ENCODE measurements at places on chromosomes 13 and 19.

- no peak for DNase-seq
Observed at GRCh38 chr19:10915130-10916091, 13.0 kb downstream of the YIPF2 start.

DNA sequence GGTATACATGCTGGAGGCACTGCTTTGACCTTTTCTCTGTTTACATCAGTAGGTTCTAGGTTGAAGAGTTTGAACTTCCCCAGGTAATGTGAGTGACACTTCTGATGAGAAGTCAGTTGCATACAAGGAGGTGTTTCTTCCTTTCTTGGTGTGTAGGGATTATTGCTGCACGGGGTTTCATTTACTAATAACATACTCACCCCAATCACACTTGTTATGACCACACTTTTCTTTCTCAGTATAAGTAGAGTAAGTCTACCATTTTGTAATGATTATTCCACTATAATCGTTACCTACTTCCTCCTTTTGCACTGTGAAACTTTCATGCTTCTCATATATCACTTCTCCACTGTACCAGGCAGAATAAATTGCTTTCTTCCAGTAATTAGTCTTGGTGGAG, 138.0 kb downstream of the TNFSF13B start:
- DNase-seq = no peak

- no peak for DNase-seq
Observed at GRCh38 chr13:45941261-45941660, 89.7 kb upstream of the SIAH3 start.

- DNase-seq = no peak
Observed at GRCh38 chr13:77230560-77230959, 96.3 kb downstream of the MYCBP2 start.

DNA sequence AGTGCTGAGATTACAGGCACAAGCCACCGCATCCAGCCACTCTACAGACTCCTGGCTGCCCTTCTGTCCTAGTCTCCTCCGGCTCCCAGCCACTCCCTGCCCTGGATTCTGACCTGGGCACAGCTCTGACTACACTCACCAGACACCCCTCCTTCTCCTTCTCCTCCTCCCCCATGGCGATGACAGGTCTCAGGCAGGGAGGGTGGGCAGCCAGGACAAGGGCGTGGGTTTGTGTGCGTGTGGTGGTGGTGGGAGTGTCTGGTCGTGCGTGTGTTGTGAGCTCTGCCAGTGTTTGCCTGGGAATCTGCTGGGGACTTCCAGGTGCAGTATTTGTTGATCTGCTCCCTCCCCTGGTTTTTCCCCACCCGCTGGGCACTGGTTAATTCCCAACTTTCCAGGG, 3.0 kb upstream of the NCCRP1 start:
- no peak for DNase-seq

DNA sequence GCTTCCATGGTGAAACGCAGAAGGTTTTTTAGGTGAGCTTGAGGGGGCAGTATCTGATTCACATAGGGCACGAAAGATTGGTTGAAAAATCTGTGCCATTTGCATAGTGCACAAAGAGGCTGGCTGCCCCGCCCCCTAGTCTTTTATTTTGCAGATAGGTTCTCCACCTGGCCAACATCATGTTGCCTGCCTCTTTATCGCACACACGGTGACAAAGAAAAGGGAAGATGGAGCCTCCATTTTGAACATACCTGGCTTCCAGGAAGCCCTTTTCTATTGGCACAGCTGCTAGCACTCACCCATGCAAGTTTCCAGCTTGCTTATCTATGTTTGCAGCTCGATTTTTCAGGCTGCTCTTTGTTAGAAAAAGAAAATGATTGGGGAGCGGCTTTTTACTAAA, 316.2 kb upstream of the KLHL1 start:
- DNase-seq = no peak

DNA sequence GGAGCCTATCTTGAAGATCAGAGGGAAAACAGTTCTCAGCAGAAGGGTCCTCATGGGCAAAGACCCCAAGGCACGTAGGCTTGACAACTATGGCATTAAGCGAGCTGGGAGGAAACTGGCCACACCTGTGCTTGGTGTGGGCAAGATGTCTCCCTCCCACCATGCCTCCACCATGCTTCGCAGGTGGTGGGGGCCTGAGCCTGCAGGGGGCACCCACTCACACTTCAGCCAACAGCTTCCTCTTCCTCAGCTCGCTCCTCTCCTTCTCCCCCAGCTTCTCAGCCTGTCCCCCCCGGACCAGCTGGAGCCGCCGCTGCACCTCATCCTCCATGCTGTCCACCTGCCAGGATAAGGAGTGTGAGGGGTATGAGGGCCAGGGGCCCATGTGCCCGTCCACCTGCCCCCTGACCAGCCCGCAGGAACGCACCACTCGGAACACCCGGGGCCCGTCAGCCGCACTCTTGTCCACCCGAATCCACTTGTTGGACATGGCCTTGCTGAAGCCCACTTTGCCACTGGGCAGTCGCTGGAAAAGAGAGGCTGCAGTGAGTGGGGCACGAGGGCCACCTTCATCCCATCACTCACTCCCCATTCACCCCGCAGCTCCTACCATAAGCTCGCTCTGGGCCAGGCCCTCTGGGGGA, 3.4 kb downstream of the FARSA start:
- DNase-seq = no peak

GRCh38 chr19:21482863-21483276, 22.5 kb upstream of the ZNF429 start:
- DNase-seq = peak; percentile 68

DNA sequence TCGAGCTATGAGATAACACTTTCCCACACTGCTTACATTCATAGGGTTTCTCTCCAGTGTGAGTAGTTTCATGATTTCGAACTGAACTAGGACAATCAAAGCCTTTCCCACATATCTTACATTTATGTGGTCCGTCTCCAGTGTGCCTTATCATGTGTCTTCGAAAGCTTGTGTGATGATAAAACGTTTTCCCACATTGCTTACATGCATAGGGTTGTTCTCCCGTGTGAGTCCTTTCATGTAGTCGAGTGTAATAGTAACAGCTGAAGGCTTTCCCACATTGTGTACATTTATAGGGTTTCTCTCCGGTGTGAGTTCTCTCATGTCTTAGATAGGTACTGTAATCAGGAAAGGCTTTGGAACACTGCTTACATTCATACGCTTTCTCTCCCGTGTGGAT, 16.3 kb downstream of the ZNF823 start:
- no peak for DNase-seq

DNA sequence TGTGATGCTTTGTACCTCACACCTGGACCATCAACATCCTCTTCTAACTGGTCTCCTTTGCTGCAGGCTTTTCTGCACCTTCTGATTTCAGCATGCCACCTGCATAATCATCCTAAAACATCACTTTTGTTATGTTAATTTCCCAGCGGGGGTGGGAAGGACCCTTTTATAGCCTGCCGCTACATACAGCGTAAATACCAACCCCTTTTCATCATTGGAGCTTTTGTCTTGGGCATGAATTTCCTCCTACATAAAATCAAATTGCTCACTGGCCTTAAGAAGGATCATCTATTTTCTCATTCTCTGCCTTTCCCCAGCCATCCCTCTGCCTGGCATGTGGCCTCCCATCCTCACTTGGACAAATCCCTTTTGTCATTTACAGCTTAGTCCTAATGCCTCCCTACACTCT, 124.7 kb downstream of the RBM26 start:
- DNase-seq = no peak

- peak; percentile 79 for DNase-seq
Observed at GRCh38 chr19:2503521-2504109, 27.7 kb downstream of the GADD45B start.

GRCh38 chr19:45901912-45902650, at the start of gene MYPOP:
Gene MYPOP (minus strand): TSS chr19:45902613. CDS start chr19:45901773, 840 bp downstream.
- DNase-seq = no peak

DNA sequence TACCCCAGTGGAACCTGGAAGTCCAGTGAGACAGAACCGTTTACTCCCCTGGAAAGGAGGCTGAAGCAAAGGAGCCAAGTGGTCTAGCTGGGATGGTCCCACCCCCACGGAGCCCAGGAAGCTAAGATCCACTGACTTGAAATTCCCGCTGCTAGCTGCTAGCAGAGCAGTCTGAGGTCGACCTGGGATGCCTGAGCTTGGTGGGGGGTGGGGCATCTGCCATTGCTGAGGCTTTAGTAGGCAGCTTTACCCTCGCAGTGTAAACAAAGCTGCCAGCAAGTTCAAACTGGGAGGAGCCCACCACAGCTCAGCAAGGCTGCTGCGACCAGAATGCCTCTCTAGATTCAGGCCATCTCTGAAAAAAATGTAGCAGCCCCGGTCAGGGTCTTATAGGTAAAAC, 437.0 kb downstream of the SUCLA2 start:
- no peak for DNase-seq

- DNase-seq = no peak
Observed at GRCh38 chr13:106281426-106281825, 254.0 kb downstream of the EFNB2 start.

- peak; percentile 68 for DNase-seq
Observed at GRCh38 chr19:53102756-53103233, 427 bp downstream of the ZNF160 start.

DNA sequence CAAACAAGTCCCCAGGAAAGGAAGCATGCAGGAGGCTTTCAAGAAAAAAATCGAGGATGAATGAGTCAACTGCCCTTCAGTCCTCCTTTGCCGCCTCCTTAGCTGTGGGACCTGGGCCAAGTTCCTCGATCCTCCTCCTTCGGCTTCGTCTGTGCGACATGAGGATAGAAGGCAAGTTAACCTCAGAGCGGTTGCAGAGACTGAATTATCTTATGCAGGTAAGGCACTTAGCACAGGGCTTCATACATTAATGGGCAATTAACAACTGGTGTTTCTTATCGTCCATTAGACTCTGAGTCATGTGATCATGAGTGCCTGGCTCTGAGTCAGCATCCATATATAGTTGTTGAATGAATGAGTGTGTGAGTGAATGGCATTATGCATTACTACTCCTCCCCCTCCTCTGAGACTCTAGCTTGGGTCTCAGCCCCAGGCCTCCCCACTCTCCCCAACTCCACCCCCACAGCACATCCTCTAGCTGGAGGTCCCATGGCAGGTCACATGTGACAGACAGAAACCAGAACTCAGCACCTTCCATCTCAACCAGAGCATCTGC, 1.6 kb upstream of the TTC9B start:
- no peak for DNase-seq

DNA sequence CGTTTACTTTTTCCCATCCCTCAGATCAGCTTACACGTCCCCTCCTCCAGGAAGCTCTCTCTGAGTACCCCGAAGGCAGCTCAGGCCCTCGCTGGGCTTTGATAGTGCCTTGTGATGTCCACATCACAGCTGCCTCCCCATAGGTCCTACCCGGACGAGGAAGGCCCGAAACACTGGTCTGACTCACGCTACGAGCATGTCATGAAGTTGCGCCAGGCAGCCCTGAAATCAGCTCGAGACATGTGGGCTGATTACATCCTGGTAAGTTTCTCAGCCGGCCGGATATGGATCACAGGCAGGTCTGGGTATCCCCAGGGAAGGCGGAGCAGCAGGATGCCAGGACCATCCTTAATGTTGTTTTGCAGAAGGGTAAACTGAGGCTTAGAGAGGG, 4.8 kb downstream of the COLGALT1 start:
- DNase-seq = no peak

DNA sequence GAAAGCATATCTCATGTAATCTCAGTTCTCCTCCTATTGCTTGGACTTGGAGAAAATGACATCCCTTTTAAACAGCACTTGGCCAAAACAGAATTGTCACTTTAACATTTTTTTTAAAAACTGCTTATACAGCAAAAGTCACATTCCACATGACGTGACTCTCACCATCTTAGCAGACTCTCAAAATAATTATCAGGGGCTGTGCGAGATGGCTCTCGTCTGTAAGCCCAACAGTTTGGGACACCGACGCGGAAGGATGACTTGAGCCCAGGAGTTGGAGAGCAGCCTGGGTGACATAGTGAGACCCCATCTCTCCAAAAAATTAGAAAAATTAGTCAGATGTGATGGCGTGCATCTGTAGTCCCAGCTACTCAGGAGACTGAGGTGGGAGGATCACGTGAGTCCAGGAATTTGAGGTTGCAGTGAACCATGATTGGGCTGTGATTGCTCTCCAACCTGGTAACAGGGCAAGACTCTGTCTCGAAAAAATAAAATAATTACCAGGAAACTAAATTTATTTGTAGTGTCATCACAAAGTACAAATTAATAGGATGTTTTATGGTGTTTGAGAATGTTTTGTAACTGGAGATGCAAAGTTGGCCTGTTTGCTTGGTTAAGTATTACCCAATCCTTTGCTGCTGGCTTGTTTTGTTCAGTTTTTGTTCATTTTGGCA, 8.8 kb downstream of the SAFB start:
- DNase-seq = no peak

DNA sequence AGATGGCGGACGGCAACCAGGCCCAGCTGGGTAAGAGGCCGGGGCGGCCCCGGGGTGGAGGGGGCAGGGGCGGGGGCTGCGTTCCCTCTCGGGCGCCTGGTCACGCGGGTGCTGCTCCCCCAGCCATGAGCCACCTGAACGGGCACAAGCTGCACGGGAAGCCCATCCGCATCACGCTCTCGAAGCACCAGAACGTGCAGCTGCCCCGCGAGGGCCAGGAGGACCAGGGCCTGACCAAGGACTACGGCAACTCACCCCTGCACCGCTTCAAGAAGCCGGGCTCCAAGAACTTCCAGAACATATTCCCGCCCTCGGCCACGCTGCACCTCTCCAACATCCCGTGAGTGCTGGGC, 11.1 kb downstream of the PTBP1 start:
- DNase-seq = no peak

DNA sequence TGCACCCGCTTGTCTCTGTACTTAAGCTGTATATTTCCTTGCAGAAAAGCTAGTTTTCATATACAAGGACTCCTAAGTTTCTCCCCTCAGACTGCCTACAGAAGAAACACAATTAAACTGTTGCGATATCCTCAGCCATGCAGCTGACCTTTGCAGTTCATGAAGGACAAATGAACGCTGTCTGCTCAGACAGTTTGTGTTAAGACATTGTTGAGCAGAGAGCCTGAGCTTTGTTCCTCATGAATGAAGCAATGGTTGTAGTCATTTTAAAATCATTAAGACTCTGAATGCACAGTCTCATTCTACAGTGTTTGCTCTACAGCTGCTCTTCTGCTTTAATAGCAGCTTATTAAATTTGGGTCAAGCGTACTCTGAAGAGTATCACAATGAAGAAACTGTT, 23.2 kb upstream of the MAB21L1 start:
- no peak for DNase-seq

Measured in activated CD8-positive, alpha-beta T cell treated with anti-CD3 and anti-CD28 coated beads, Interleukin-2, amount 10 ng/mL, durations not matched to agents 7 days and 5 days (primary cell).